ENCODE measurements at places on chromosomes 12 and 14.

GRCh38 chr14:68781161-68782021, 11.5 kb downstream of the ZFP36L1 start:
- no peak for DNase-seq

GRCh38 chr14:87397499-87397898, 595.5 kb downstream of the GALC start:
- no peak for DNase-seq

- no peak for DNase-seq
Measured at GRCh38 chr12:121610239-121611149, 15.8 kb upstream of the ORAI1 start.

- no peak for DNase-seq
Measured at GRCh38 chr14:75252254-75252837, 26.3 kb upstream of the FOS start.

DNA sequence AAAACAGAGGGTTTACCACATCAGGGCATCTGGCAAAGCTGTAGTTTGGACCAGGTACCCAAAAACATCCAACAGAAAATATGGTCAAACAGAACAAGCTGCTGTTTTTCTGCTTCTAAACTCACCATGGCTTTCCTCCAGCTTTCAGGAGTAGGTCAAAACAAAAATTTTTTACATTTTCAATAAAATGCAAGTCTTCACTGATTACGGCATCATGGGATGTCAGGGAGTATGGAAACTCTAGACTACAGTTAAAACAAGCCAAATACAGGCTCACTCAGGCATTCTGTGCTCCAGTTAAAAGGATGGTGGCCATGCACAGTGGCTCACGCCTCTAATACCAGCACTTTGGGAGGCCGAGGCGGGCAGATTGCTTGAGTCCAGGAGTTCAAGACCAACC, 47.1 kb upstream of the PSMA6 start:
- no peak for DNase-seq
